A549 (cell line): ENCODE measurements at places on chromosomes 2 and 18.
A peak's percentile ranks its signal among the peaks of the same experiment; 100 is the strongest.

DNA sequence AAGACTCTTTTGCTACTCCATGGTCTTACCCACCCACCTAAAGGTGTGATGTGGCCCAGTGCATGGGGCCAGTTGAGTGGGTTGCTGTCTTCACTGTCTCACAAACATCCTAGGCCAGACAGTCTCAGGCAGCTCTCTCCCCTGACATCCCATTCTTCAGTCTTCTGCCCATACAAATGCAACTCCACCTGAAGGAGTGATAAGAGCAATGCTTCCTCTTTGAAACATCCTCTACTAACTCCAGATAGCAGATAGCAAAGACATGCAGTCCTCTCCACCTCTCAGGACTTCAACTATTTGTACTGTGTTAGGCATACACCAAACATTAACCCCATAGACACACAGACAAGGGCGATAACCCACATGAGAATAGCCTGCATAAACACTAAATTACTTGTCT is 71.3 kb downstream of the MTHFD2 start:
- DNase-seq, result no peak

DNA sequence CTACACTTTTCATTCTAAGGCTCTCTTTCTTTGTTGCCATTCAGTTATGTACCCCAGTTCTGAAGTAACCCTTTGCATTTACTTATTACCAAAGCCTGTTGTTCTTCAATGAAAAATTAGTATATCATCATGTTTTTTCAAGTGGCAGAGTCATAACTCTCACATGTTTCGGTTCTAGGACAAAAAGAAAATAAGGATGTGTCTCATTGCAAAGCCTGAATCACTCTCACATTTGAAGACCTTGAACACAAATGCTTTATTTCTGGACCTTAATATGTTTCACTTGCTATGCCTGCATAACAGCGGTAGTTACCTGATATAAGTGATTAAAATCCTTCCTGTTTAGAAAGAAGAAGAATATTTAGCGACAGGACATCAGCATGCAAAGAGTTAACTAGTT is 49.1 kb downstream of the ZEB2 start:
- DNase-seq, result no peak

DNA sequence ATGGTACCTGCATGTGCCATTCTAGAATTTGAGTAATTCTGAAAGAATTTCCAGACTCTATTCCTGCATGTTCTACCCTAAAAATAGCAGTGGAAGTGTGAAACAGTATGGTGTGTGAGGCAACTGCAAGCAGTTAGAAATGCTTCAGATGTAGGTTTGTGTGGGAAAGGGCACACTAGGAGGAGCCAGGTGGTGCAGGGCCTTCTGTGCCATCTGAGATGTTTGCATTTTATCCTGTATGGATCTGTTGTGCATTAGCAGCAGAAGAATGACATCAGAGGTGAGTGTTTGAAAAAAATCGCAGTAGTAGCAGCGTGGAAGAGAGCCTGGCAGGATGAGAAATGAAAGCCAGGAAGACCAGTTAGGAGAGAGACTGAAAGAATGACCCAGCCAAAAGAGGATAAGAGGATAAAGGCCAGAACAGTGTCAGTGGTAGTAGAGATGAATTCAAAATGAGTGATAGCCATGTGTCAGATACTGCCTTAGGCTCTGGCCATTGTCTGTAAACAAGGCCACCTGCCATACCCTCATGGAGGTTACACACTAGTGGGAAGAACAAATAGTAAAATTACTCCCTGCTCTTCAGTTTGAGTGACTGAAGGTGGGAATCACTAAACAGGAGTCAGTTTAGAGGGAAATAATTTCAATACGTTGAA is 142.2 kb downstream of the PKP4 start:
- DNase-seq, result no peak

DNA sequence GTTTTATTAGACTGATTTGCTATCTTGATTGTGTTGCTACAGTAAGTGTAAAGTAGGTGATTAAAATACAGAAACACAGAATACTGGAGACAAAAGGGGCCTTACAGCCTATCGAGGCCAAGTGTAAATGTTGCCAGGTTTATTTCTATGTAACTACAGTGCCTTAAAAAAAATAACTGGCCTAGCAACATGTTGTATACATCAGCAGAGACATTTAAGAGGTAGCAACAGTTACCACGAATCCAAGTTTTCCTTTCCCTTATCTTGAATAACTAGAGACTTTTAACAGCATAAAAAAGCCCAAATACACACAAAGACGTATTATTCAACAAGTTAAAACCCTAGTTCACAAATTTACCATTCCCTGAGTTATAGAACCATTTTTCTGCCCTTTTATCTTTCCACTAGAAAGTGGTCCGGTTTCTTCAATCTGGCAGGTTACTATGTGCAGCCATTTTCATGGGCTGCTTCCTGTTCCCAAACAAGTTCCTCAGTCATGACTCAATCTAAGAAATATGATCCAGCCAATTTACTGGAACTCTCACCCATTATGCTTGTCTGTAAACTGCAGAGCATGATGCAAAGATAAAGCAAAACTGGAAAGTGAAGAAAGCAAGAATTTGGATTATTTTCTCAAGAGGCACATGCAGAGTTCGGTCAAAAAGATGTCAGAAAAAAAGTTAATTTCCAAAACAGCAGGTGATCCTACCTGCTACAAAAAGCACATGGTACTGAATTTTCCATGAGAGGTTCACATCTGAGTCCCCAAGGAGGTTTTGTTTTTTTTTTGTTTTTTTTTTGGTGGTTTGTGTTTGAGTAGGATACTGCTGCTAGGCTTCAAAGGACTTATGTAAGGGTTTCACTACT is 22.2 kb downstream of the NFE2L2 start:
- DNase-seq, result peak; percentile 84

- no peak for DNase-seq
Observed at GRCh38 chr2:71961289-71962027, 186.2 kb downstream of the CYP26B1 start.

- DNase-seq, result no peak
Observed at GRCh38 chr2:44940049-44940494, 1.4 kb upstream of the SIX3 start.

GRCh38 chr2:202723746-202724145 is 89.0 kb downstream of the FAM117B start:
- no peak for DNase-seq

GRCh38 chr2:238875471-238876231 is 27.8 kb downstream of the TWIST2 start:
- no peak for DNase-seq

- no peak for DNase-seq
Observed at GRCh38 chr2:220674033-220674432, 898.1 kb downstream of the EPHA4 start.

DNA sequence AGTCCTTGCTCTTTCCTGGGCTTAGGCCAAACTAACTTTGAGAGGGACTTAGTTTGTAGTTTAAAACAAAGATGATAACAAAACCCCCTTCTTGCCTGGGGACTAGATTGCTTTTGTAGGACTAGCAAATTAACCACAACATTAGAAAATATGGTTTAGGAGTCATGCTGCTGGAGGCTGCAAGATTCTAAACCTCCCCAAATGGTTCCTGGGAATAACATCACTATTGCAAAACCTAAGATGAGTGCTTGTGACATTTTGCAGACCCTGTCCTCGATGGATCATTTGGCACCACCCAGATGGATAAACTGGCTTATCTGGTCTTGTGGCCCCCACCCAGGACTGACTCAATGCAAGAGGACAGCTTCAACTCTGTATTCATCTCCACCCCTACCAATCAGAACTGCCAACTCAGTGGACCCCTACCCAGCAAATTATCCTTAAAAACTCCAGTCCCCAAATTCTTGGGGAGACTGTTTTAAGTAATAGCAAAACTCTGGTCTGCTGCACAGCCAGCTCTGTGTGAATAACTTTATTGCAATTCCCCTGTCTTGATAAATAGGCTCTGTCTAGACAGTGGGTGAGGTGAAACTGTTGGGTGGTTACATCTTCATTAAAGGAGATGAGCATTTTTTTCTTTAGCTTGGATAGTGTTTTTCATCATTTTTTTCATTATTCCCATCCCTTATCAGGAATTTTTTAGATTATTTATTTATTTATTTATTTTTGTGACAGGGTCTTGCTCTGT is 58.9 kb downstream of the SPTBN1 start:
- DNase-seq, result no peak

GRCh38 chr2:117555965-117556364 is 258.5 kb upstream of the DDX18 start:
- DNase-seq, result no peak

DNA sequence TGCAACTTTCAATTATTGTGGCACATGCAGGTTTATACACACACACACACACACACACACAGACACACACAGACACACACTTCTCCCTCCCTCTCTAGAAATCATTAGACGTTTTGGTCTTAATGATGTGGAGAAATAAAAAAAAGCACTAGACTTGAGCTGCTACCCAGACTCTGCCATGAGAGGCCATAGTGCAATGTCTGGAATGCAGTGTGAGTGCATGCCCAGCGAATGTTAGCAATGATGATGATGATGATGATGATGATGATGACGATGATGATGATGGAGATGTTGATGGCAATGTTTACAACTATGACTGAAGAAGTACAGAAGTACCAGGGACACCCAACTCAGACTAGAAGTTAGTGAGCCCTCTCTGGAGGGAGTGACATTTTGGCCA is 23.8 kb upstream of the KLHL29 start:
- no peak for DNase-seq

DNA sequence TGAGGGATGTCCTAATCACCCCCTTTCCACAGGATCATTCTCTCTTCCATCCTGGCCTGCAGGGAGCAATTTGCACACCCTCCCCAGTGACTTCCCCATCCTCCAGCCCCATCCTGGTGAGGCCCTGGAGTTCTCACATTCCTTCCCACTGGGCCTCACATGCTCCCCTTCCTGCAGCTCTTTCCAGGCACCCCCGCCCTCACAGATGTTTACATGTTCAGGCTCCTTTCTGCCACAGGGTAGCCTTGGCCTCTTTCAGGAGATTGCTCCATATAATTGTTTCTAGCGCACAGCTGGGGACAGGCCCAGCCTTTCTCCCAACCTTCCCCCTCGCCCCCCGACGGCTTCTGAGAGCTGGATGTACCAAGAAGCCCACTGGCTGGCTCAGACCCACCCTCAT is 288.4 kb upstream of the TRIB2 start:
- DNase-seq, result no peak

DNA sequence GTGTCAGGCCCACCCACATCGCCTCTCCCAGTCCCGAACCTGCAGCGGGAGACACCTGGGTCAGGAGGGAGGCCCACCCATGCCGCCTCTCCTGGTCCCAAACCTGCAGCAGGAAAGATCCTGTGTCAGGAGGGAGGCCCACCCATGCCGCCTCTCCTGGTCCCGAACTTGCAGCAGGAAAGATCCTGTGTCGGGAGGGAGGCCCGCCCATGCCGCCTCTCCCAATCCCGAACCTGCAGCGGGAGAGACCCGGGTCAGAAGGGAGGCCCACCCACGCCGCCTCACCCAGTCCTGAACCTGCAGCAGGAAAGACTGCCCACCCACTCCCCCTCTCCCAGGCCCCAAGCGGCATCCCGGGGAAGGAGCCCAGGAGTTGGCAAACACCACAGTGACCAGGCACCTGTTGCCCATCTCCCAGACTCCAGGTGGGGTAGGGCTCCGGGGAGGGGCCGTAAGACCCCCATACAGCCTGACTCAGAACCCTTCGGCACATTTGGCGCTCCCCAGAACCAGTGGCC is 7.8 kb downstream of the SLC66A2 start:
- DNase-seq, result no peak

DNA sequence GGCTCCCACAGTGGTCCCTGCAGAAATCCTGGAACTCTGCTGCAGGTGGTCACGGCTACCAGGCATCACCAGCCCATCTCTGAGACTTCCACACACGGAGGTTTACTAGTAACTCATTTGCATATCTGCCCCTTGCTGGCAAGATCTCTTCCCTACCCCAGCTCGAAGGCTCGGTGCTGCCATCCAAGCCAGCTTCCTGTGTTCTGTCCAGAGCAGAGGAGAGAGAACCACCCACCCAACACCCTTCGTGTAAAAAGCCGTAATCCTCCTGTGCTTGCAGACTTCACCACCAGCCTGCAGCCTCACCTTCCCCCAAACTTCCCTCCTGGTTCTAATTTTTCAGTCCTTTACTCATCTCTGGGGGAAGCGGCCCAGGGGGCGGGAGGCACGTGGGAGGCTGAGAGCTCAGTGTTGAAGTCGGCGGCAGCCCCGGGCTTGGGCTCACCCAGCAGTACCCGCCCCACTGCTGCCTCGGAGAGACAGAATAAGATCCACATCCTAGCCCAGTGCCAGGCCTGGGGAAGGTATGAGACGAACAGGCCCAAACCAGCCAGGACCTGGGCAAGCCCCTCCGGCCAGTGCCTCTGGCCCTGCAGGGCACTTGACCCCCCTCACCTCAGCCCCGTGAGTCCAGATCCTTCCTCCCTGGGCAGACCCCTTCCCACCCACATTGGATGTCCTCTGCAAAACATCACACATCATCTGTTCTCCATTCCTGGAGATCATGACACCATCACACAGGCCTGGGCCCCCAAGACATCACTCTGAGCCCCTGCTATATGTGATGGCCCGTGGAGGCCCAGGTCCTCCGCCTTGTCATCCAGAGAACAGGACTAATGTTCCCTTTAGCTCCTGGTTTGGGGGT is 145.8 kb upstream of the ID2 start:
- no peak for DNase-seq

DNA sequence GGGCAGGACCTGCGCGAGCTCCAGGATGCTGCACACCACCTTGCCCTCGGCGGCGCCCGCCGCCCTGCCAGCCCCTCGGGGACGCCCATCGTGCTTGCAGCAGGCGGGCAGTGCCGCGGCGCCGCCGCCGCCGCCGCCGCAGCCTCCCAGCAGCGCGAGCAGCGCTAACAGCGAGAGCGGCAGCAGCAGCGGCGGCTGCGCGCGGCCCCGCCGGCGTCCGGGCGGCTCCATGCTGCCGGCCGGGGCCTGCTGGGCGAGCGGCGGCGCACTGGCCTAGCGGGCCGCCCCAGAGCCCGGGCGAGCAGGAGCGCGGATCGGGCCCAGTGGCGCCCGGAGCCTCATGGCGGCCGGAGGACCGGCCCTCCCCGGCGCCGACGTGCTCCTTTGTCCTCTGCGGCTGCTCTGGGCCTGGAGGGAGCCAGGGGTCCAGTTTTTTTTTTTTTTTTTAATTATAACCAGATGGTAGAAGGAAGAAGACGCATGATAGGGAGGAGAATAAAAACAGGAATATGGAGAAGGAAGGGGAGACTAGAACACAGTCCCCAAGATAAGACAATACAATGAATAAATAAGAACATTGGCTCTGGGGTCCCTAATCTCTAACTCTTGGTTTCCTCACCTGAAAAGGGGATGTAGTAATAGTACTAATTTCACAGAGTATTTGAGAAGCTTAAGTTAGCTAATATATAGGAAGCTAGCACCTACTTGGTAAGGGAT is 17.1 kb upstream of the ANKRD62 start:
- peak; percentile 26 for DNase-seq

GRCh38 chr2:190684931-190685330 is 36.0 kb downstream of the NAB1 start:
- DNase-seq, result no peak
